ENCODE measurements at places on chromosomes 1 and 21.
A peak's percentile ranks its signal among the peaks of the same experiment; 100 is the strongest.

GRCh38 chr1:235424092-235424491 lies 56.9 kb downstream of the TBCE start:
- no peak for DNase-seq

DNA sequence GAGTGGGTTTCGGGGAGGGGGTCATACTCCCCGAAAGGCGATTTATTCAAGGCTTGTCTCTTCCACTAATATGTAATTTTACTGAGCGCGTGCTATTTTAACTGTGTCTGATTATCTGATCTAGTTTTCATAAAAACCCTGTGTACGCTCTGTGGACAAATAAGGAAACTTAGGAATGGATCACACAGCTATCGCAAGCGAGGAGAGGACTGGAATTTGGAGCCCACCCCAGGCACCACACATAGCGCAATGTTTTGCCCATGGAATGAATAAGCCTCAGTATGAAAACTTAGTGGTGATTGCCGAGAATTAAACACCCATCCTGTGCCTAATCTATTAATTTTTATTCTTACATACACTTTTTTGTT lies 9.8 kb upstream of the RAB42 start:
- DNase-seq = peak; percentile 50

DNA sequence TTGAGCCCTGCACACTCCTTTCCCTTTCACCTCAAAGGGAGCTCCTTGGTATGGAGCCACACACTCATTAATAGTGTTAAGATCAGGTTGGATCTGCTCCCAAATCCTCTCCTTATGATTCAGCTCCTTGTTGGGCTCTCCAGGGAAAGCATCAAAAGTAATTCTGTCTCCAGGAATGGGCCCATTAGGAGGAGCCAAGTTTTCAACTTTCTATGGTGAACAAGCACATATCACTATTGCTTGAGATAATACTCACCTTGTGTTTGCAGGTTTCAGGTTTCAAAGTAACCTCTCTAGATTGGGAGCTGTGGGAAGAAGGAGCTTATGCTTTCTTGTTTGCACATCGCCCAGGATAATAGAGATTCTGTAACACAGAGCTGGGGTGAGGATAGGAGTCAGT lies 164.8 kb downstream of the TNFSF18 start:
- peak; percentile 70 for DNase-seq

GRCh38 chr1:71166178-71167173 lies 85.6 kb upstream of the ZRANB2 start:
- DNase-seq = no peak
